ENCODE measurements at places on chromosomes 11 and 22. TPM values are rescaled to one million over a fixed set of nuclear protein-coding genes. Genes with fewer than 3 reads are reported as not detected.

DNA sequence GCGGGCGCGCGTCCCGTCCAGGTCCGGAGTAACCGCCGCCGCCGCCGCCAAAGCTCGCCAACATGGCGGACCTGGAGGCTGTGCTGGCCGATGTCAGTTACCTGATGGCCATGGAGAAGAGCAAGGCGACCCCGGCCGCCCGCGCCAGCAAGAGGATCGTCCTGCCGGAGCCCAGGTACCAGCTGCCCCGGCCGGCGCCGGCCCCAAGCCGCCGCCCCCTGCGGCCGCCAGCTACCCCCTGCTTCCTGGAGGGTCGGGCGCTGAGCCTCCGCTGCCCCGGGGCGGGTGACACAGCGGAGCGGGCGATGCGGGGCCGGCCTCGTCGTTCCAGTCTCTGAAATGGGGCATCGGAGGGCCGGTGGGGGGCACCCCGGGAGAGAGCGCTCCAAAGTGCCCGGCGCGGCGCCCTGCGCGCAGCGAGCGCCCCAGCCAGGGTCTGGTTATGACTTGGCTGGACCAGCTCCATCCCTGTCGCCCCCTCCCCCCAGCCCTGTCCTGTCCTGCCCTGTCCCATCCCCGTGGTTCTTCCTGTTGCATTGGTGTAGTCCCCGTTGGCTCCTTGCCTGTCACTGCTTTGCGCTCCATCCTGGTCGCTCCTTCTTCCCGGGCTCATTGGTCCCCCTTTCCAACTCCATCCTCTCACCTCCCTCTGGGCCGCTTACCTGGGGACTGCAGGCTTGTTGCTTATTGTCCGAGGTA lies 653 bp downstream of the GRK3 start:
- DNase-seq, result peak; percentile 38
- peak overlapping the region; percentile 85 for H3K27ac ChIP-seq
- H3K27me3 ChIP-seq, result no peaks in the 10 kb centered on the region
- H3K36me3 ChIP-seq, result no peaks in the 10 kb centered on the region

DNA sequence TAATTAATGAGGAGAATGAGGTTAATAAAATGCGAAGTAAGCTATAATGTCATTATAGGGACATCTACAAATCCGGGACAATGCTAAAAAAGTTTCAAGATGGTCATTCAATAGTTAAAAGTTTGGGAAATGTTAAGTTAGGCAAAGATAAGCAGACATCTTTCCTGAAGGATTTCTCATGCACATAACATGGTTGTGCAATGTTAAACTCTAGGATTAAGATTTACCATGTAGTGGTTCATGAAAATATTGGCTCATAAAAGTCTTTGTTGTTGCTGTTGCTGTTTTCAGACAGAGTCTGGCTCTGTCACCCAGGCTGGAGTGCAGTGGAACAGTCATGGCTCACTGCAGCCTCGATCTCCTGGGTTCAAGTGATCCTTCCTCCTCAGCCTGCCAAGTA lies 751.5 kb upstream of the CCDC179 start:
- no peaks in the 10 kb centered on the region for H3K36me3 ChIP-seq
- no peaks in the 10 kb centered on the region for H3K27me3 ChIP-seq
- no peak overlapping the region for H3K4me3 ChIP-seq
- H3K27ac ChIP-seq, result no peak overlapping the region
- no peak for DNase-seq

GRCh38 chr11:102560555-102561011 lies 30.0 kb upstream of the MMP7 start:
- H3K27me3 ChIP-seq, result no peaks in the 10 kb centered on the region
- H3K36me3 ChIP-seq, result no peaks in the 10 kb centered on the region
- H3K27ac ChIP-seq, result no peak overlapping the region

DNA sequence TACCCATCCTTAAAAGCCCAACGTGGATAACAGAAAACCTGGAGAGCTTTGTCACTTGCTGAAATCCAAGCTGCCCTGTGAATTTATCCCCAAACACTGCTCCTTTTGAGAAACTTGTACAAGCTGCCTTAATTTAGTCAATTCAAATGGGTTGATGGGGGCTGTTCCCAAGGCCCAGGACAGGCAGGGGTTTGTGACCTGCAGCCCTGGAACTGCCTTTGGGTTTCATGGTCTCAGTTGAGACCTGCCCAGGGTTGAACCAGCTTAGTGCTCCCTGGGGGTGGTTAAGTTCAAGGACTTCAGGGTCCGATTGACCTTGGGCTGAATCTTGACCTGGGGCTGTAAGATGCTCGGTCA lies 112.1 kb upstream of the OR4B1 start:
- H3K27ac ChIP-seq, result peak overlapping the region; percentile 71
- H3K36me3 ChIP-seq, result no peaks in the 10 kb centered on the region
- no peak overlapping the region for H3K4me3 ChIP-seq

GRCh38 chr11:43952401-43953342 lies 10.2 kb downstream of the C11orf96 start:
- no peaks in the 10 kb centered on the region for H3K27me3 ChIP-seq
- DNase-seq, result no peak
- no peak overlapping the region for H3K27ac ChIP-seq
- no peaks in the 10 kb centered on the region for H3K4me1 ChIP-seq
- H3K4me3 ChIP-seq, result no peak overlapping the region

GRCh38 chr22:36520423-36520822 lies 8.5 kb downstream of the EIF3D start:
- no peak overlapping the region for H3K4me3 ChIP-seq
- no peak for DNase-seq
- H3K27me3 ChIP-seq, result no peaks in the 10 kb centered on the region
- peaks cover 92% of the 10 kb centered on the region for H3K36me3 ChIP-seq
- no peaks in the 10 kb centered on the region for H3K4me1 ChIP-seq

GRCh38 chr11:5288108-5288905 lies 13.4 kb downstream of the OR51B4 start:
- DNase-seq, result no peak
- H3K36me3 ChIP-seq, result no peaks in the 10 kb centered on the region
- no peaks in the 10 kb centered on the region for H3K27me3 ChIP-seq
- no peak overlapping the region for H3K4me3 ChIP-seq
- no peak overlapping the region for H3K27ac ChIP-seq
- no peaks in the 10 kb centered on the region for H3K4me1 ChIP-seq

DNA sequence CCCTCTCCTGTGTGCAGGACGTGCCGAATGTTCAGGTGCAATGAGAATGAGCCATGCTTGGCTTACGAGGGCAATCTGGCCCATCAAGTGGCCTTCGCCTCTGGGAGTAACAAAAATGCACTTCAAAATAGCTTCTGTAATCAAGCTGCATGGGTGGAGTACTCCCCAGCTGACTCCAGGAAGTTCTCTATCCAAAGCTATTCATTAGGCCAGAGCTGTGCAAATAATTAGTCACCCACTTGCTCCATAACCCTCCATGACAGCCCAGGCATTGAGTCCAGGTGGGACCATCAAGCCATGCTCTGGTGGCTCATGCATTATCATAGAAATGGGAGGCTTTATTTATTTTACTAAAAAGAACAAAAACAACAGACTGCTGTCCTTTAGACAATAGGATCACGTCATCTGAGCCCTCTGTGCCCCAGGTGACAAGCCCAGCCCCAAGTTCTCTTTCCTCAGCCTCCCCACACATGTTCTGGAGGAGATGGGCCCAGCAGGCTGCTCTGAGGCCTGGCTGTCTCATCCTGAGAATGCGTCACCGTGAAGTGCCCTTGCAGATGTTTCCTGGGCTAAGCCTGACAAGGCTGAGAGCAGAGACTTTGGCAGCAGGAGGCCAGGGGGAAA lies 244.7 kb downstream of the ETS1 start:
- H3K4me1 ChIP-seq, result peaks cover 3% of the 10 kb centered on the region
- no peaks in the 10 kb centered on the region for H3K27me3 ChIP-seq
- no peak for DNase-seq
- no peaks in the 10 kb centered on the region for H3K36me3 ChIP-seq

GRCh38 chr22:41821471-41822316 lies 11.2 kb upstream of the SREBF2 start:
- DNase-seq, result no peak
- H3K27ac ChIP-seq, result no peak overlapping the region
- H3K4me3 ChIP-seq, result no peak overlapping the region
- H3K4me1 ChIP-seq, result peaks cover 21% of the 10 kb centered on the region

DNA sequence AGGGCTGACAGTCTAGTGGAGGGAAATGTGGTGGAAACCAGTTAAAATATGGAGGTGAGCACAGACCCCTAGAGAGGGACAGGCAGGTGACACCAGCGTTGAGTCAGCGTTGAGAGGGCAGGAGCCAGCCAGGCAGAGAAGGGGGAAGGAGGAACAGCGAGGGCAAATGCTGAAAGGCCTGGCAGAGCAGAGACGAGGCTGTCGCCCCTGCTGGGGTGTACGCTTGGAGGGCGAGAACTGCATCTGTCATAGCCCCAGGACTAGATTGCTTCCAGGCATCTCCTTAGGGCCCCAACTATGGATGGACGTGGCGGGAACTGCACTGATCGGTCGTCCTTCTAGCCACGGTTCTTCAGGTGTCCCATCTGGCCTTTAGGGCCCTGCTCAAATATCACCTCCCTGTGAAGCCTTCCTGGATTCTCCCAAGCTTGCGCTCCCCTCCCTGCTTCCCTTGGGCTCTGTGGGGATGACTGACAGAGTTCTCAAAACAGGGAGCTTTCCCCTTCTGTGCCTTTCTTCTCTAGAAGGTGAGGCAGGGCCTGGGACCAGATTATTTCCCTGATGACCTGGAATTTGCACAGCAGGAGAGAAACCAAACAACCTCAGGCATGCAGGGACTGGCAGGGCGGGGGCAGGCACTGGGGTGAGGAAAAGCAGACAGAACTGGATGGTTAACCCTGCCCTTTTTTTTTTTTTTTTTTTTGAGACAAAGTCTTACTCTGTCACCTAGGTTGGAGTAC lies 11.1 kb downstream of the SYNGR1 start:
- DNase-seq, result peak; percentile 42
- H3K4me3 ChIP-seq, result no peak overlapping the region
- no peaks in the 10 kb centered on the region for H3K27me3 ChIP-seq
- peaks cover 18% of the 10 kb centered on the region for H3K4me1 ChIP-seq

DNA sequence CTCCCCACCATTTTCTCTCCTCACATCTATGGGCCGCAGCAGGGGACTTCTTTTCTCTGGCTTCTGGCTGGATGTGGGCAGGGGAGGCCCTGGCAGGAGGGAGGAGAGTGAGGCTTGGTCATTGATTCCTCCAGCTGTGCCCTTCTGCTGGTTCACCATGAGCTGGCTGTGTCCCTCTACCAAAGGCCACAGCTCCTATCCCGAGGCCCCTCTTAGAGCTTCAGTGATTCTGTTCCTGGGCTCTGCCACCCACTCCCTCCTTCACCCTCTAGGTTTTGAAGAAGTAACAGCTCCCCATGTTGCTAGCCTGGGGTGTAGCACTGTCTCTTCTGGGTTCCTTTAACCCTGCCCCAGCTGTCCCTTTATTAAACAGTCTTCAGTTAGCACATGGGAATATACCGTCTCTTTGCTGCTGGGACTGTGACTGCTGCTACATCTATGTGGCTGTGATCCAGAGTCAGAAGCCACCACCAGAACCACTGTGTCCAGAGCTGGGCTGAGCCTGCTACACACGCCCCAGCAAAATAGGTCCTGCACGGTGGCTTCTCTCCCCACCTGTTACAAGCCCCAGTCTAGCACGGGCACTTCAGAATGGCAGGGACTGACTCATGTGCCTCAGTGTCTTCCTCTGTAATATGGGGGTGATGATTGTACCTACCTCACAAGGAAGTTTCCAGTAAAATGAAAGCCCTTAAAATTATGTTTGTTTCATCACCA lies 578 bp upstream of the PARVG start:
- H3K36me3 ChIP-seq, result no peaks in the 10 kb centered on the region
- no peak overlapping the region for H3K4me3 ChIP-seq
- no peak overlapping the region for H3K27ac ChIP-seq
- no peaks in the 10 kb centered on the region for H3K27me3 ChIP-seq
- DNase-seq, result no peak

DNA sequence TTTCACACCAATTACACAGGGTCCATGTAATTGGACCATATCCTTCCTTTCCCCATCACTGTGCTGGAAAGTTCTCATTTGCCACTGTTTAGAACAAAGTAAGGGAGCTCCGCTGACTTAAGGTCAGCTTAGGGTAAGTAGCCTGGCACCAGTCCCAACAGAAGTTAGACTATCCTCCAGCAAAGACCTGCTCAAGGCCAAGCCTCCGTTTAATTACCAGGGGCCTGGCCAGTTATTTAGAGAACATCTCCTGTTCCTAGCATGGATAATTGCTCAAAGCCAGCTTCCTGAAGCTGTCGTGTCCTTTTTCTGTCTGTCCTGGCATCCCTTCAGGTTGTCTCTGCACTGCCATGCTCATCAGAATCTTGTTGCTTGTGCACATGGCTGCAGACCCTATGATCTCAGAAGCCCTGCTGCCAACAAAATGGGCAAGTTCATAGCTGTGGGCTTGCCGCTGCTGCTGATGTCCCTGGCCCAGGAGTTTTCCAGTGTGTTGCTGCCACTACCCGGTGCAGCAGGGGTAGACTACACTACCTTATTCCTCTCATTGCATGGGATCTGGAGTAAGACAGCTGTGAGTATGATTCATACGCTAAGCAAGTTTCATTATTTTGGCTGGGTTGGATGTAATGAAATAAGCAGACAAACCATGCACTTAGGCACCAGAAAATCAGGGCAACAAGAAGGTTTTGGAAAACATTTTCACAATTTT lies 8.1 kb downstream of the OR8A1 start:
- no peaks in the 10 kb centered on the region for H3K27me3 ChIP-seq
- no peaks in the 10 kb centered on the region for H3K4me1 ChIP-seq
- no peak overlapping the region for H3K27ac ChIP-seq
- no peak for DNase-seq
- H3K4me3 ChIP-seq, result no peak overlapping the region
- no peaks in the 10 kb centered on the region for H3K36me3 ChIP-seq

GRCh38 chr22:38214302-38215056 lies 12.7 kb downstream of the MAFF start:
- H3K4me1 ChIP-seq, result peaks cover 28% of the 10 kb centered on the region
- no peak overlapping the region for H3K27ac ChIP-seq
- no peaks in the 10 kb centered on the region for H3K27me3 ChIP-seq
- no peaks in the 10 kb centered on the region for H3K36me3 ChIP-seq
- H3K4me3 ChIP-seq, result no peak overlapping the region
- peak; percentile 74 for DNase-seq

ANKK1 gene
- 0.78 TPM for total RNA-seq

ANO3 gene
- 5.3 TPM for total RNA-seq

TRIM49 gene
- not detected for total RNA-seq

NAP1L4 gene
- total RNA-seq, result 57.7 TPM

CCDC34 gene
- total RNA-seq, result 5.9 TPM

Data from body of pancreas (tissue), 4 donors.